SK-MEL-5 (cell line): ENCODE measurements at places on chromosomes 4 and X. TPM values are rescaled to one million over a fixed set of nuclear protein-coding genes. Genes with fewer than 3 reads are reported as not detected.

Gene CCDC158
- 0.26 TPM in 1 of 2 replicates, not detected in the other for total RNA-seq

GRCh38 chrX:129695535-129695934 is 40.8 kb upstream of the APLN start:
- no peak for DNase-seq

DNA sequence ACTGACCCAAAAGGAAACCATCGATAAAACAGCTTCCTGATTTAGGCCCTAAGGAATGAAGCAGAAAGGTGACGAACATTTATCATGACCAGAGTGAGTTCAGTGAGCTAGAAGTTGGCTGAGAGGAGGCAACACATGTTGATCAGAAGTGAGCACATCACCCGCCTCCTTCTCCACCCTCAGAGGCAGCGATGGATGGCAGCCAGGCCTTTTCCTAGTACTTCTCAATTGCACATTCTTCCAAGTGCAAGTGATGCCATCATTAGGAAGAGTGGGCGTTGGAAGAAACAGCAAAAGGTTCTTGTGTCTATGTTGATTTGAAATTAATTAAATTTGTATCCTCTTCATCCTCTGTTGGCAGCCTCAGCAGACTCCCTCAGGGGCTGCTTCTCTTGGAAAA is 51.7 kb downstream of the TMEM154 start:
- no peak for DNase-seq

DNA sequence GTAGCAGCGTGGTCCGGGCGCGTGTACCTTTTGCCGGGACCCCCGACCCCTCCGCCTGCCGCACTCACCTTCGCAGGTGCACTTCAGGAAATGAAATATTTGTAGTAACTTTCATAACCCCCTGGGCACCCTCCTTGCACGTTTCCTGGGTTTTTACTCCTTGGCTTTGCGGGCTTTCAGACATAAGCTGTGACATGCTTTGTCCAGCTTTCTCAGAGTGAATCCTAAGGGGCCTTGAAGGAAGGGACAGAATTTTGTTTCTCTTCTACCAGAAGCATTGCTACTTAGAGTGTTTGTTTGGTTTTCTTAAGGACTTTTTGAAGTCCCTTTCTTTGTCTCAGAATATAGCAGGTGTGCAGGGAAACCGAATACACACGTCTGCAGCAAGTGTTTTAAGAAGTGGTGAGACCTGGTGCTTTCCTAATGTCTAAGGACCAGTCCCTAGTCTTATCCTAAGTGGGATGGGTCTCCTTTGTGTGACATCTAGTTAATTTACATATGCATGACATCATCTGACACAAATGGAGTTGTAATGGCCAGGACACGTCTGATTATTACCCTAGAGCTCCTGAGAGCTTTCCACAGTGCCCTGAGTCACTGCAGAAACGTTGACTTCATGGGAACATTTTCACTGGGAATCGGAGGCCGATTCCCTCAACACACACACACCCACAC is 1.3 kb downstream of the FAM149A start:
- DNase-seq, result no peak

DNA sequence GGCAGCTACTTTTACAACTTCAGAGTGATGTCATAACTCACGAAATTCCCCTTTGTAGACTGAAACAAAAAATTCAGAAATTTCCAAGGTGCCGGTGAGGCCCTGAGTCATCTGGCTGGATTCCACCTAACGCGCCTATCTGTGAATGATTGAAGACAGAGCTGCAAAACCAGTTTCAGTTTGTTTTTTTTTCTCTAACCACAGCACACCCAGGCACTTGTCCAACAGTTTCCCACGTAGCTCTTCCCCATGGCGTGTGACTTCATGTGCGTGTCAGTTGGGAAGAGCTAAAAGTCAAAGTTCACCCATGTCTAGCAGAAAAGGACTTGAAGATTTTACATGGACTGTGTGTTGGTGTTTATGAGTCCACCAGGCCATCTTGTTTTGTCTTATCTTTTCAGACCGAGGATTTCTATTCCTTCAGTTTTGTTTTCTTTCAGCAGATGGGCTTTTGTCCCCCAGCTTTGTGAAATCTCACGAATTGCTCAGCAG is 16.4 kb downstream of the TCEANC start:
- peak; percentile 94 for DNase-seq

DNA sequence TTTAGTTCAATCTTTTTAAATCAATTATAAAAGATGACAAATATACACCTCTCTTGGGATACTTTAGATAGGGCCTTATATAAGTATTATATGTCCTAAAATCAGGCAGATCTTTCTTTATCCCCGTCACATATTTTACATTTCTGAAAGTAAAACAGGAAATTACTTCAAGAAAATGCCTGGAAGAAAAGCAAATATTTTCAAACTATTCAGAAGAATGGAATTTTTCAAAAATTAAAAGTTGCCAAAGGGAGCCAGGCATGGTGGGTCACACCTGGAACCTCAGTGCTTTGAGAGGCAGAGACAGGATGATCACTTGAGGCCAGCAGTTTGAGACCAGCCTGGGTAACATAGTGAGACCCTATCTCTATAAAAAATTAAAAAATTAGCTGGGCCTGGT is 34.4 kb downstream of the MGARP start:
- no peak for DNase-seq

- peak; percentile 6 for DNase-seq
These were observed 250.9 kb downstream of the TENM3 start for GRCh38 chr4:182494103-182494502.
